ENCODE measurements at places on chromosomes 4 and X. TPM values are rescaled to one million over a fixed set of nuclear protein-coding genes. Genes with fewer than 3 reads are reported as not detected.

PDGFRA gene
- total RNA-seq = 9.2 TPM

CABS1 gene
- not detected for total RNA-seq

TEX11 gene
- not detected for total RNA-seq

H2BW2 gene
- not detected for total RNA-seq

BMP3 gene
- not detected for total RNA-seq

HCFC1 gene
- 58.1 TPM for total RNA-seq

KIAA1210 gene
- not detected for total RNA-seq

C4orf46 gene
- 8.4 TPM for total RNA-seq

SPATA4 gene
- 0.46 TPM for total RNA-seq

MAGEA11 gene
- total RNA-seq = not detected

SRPX2 gene
- 39.3 TPM for total RNA-seq

BRS3 gene
- not detected for total RNA-seq

XK gene
- total RNA-seq = 0.17 TPM

MAPK10 gene
- total RNA-seq = 4.6 TPM

RAB33A gene
- total RNA-seq = 1.7 TPM

DDX53 gene
- not detected for total RNA-seq

HSFX2 gene
- total RNA-seq = not detected

APLN gene
- total RNA-seq = 2.1 TPM

Data from astrocyte (in vitro differentiated cells and primary cell).